ENCODE measurements at places on chromosomes 6 and 20. TPM values are rescaled to one million over a fixed set of nuclear protein-coding genes. Genes with fewer than 3 reads are reported as not detected.
A peak's percentile ranks its signal among the peaks of the same experiment; 100 is the strongest.

- DNase-seq: no peak
Measured at GRCh38 chr20:45345104-45345936, 2.9 kb downstream of the SDC4 start.

DNA sequence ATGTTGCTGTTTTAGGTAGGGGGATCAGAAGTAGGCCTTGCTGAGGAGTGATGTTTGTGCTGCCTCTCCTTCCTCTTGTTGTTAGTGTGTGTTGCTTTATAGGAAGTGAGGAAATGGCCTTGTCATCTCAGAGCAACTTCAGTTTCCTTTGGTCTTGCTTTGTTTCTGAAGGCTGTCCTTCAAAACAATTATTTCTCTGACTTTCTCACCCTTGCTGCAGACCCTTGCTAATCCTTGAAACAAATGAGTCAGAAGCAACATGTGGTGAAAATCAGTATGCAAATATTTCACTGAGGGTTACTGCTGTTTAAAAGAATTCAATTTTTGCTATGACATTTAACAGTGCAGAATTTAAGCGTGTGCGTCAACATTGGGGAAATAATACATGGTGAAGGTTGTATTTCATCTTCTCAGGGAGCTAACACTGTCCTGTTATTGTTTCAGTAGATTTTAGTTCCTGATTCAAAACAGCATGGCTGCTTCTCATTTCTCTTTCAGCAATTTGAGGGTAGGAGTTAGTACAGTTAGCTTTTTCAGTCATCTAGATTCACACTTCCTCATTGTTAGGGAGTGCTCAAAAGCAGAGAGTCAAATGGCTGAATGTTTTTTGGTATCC lies 13.8 kb downstream of the RNF144B start:
- no peak for DNase-seq

- DNase-seq: no peak
Measured at GRCh38 chr6:121771937-121772720, 336.7 kb downstream of the GJA1 start.

- DNase-seq: no peak
Measured at GRCh38 chr6:14344486-14344885, 226.9 kb downstream of the CD83 start.

GRCh38 chr6:146909376-146909775 lies 294.8 kb upstream of the STXBP5 start:
- no peak for DNase-seq

DNA sequence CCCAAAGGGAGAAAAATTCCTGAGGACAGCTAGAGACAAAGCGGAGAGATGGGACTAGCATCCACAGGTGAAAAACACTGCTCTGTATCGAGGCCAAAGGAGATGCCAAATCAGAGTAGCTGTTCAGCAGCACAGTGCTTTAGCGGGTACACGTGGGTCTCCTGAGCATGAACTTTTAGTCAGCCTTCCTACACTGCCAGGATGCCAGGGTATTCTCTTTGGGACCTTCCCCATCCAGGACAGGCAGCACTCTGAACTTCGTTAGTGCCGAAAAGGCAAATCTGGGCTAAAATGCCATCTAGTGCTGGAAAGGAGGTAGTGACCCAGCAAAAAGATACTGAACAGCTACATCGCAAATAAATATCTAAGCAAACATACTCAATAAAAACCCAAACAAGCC lies 64.9 kb downstream of the C6orf58 start:
- peak; percentile 12 for DNase-seq

GRCh38 chr6:124443541-124443940 lies 518.7 kb upstream of the RNF217 start:
- no peak for DNase-seq

DNA sequence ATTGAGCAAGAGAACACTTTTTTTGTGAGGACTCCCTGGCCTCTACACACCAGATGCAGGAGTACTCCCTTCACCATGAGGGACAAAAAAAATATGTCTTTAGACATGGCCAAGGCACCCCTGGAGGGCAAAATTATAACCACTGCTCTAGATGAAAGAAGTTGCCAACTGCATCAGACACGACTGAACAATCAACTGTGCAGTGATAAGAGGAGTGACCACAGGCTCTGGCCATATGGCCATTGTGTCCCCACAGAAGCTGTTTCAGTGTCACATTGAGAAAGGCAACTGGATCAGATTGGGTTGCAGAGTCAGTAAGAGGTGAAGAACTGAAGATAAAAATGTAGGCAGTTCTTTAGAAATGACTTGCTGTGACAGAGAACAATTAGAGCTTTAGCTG lies 85.7 kb downstream of the C6orf118 start:
- DNase-seq: peak; percentile 64

DNA sequence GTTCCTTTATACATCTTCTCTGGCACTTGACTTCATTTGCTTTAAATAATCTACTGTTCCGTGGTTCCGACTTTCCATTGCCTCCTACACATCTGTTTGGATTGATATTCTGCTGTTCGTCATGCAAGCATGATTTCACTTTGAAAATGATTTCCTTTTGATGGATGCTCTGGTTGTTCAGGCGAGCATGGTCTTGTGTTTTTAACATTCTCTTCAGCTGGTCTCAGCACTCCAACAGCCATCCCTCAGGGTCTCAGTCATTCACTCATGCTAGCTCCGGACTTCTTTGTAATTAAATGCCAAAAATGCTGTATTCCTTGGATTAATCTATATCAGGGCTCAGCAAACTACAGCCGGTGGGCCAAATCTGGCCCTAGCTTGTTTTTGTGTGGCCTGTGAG lies 27.2 kb upstream of the SPACA1 start:
- DNase-seq: no peak

GRCh38 chr20:58173930-58174707 lies 54.3 kb downstream of the ANKRD60 start:
- DNase-seq: no peak

DNA sequence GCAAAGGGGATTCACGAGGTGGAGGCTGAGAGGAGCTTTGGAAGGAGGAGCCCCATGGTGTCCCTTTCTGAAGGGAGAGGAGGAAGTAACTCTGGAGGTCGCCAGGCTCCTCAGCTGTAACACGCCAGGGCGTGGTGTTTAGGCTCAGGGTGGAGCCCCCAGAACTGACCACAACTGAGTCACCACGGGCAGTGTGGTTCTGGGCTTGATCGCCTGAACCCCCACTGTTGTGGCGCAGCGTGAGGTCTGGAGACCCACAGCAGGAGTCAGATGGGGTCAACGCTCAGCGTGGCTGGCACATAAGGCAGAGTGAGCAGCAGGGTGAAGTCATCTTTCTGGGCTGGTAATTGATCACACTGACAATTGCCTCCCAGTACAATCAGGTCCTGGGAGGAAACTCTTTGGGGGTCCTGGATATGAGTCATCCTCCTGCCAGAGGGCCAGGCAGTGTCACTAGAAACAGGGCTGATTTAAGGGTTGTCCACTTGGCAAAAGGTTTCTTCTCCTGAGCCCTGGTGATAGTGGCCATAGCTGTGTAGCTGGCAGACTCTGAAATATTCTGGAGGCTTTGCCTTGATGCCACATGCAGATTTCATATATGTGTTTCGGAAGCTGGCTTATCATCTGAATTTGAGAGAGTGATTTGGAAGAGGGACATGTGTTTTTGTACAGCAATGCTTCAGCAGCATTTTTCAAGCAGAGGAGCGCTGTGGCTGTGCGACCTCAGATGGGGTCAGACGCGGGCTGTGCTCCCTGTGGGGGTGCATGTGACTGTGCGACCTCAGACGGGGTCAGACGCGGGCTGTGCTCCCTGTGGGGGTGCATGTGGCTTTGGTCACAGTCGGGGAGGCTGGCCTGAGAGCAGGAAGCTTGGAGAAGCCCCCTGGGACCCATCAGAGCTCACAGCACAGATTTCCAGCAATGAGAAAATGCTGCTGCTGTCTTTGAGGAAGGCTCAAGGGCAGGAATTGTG lies 50.0 kb downstream of the SYNJ2 start:
- no peak for DNase-seq

DNA sequence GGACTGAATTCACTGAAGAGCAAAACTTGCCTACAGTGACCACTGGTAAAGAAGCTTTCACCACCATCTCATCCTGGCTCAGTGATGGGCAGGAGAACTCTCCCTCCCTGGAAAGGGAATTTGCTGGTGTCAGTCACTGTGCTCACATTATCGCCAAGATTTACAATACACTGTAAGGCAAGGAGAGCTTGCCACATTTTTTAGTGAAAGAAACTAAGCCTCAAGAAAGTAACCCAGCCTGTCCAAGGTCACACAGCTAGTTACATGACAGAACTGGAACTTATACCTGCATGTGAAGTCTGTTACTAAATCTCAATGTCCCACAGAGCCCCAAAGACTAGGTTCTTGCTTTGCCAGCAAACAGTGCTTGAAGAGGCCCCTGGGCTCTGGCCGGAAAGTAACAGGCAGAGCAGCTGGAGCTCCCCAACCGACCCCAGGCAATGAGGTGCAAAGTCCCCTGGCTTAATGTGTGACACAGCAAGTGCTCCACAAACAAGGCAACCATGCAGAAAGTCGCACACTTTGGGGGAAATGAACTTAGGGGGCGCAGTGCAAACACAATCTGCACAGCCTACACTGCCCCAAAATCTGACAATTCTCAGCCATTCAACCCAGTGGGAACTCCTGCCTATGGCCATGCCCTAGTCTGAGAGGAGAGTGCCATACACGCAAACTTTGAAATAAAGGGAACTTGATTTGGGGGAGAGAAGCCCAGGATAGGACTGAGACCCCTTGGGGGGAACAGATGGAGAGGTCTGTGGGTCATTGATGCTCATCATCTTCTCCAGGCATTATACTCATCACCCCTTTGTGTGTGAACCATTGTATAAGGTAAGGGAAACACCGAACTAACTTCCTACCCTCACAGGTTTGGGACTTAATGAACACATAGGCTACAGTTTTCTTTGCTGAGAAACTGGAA lies 1.9 kb downstream of the BCL2L1 start:
- DNase-seq: no peak

GRCh38 chr6:126890055-126890454 lies 228.4 kb upstream of the RSPO3 start:
- no peak for DNase-seq

GRCh38 chr6:33926451-33926850 lies 122.6 kb upstream of the MLN start:
- no peak for DNase-seq

- no peak for DNase-seq
Measured at GRCh38 chr6:117168296-117169063, 96.9 kb upstream of the VGLL2 start.

DNA sequence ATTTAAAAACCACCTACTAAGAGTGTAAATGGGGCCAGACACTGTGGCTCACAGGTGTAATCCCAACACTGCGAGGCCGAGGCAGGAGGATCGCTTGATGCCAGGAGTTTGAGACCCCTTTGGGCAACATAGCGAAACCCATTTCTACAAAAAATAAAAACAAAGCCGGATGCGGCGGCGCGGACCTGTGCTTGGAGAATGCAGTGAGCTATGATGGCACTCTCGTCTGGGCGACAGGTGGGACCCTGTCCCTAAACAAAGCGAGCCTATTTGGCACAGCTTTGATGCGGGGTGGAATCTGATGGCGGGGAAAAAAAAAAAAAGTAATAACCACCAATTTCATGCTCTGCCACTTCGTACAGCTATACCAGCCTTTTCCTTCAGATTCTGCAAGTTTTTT lies 1.1 kb downstream of the TCP1 start:
- no peak for DNase-seq

DNA sequence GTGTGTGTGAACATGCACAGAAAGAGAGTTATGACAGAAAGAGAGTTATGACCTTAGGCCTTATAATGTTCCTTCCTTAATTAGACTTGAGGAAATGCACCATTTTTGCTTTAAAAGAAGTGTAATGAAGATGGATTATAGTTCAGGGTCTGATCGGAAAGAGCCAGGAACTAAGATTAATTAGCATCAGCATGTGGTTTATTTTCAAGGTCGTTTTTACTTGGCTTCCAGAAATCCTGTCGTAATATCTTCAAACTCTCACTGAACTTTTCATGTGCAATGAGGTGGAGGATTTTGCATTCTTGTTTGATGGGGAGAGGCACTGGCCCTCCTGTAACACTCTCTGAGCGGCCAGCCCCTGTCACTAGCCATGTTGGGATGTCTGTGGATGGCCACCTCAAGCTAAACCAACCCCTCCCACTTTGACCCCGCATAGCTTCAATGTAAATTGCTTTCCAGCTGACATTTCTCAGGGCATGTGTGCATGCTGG lies 116.8 kb downstream of the CDC5L start:
- DNase-seq: no peak

Gene OPRL1
- total RNA-seq: 5.0 TPM

Gene BMP5
- total RNA-seq: not detected

Gene MARCKS
- total RNA-seq: not detected

Gene HFE
- total RNA-seq: 2.3 TPM
